B cell (primary cell): ENCODE measurements at places on chromosomes 4 and X. TPM values are rescaled to one million over a fixed set of nuclear protein-coding genes. Genes with fewer than 3 reads are reported as not detected.

The JCHAIN gene
- polyA plus RNA-seq: 378 and 441 TPM in 2 replicates

The N4BP2 gene
- 2.4 and 4.2 TPM in 2 replicates for polyA plus RNA-seq

The PABPC1L2B gene
- polyA plus RNA-seq: not detected in 2 replicates

The SLC16A2 gene
- not detected in 2 replicates for polyA plus RNA-seq

The CACNA1F gene
- polyA plus RNA-seq: 9.3 and 9.5 TPM in 2 replicates

The WDR45 gene
- polyA plus RNA-seq: 153 and 238 TPM in 2 replicates

The DCAF16 gene
- 18.2 and 36.6 TPM in 2 replicates for polyA plus RNA-seq

The C4orf54 gene
- polyA plus RNA-seq: not detected in 2 replicates

The P2RY10 gene
- 81.7 and 91.0 TPM in 2 replicates for polyA plus RNA-seq

The IL1RAPL1 gene
- not detected in 2 replicates for polyA plus RNA-seq

The TMPRSS11E gene
- polyA plus RNA-seq: 0.06 TPM in 1 of 2 replicates, not detected in the other

The TASL gene
- 8.1 and 15.7 TPM in 2 replicates for polyA plus RNA-seq

The MGAT4D gene
- not detected in 2 replicates for polyA plus RNA-seq

The GLOD5 gene
- polyA plus RNA-seq: not detected in 2 replicates

The SPATA4 gene
- polyA plus RNA-seq: not detected in 2 replicates

The PPARGC1A gene
- not detected in 2 replicates for polyA plus RNA-seq

The GBA3 gene
- polyA plus RNA-seq: not detected in 2 replicates

The MED14 gene
- 26.4 and 33.1 TPM in 2 replicates for polyA plus RNA-seq

The FAM9B gene
- not detected in 2 replicates for polyA plus RNA-seq

The FABP2 gene
- not detected in 2 replicates for polyA plus RNA-seq

The XG gene
- 0.03 and 0.07 TPM in 2 replicates for polyA plus RNA-seq

The EREG gene
- polyA plus RNA-seq: 0.33 TPM in 2 replicates

The SMR3B gene
- not detected in 2 replicates for polyA plus RNA-seq

The OTC gene
- not detected in 2 replicates for polyA plus RNA-seq

The TMEM154 gene
- 18.1 and 20.1 TPM in 2 replicates for polyA plus RNA-seq

The TMPRSS11F gene
- not detected in 2 replicates for polyA plus RNA-seq

The TMEM271 gene
- not detected in 2 replicates for polyA plus RNA-seq

The F9 gene
- polyA plus RNA-seq: not detected in 2 replicates

The CXXC4 gene
- polyA plus RNA-seq: not detected in 2 replicates

The TRIM75 gene
- not detected in 2 replicates for polyA plus RNA-seq

The IL2RG gene
- 349 and 419 TPM in 2 replicates for polyA plus RNA-seq

The KCTD8 gene
- not detected in 2 replicates for polyA plus RNA-seq

The PPP3CA gene
- polyA plus RNA-seq: 14.3 and 20.6 TPM in 2 replicates

The TSPAN5 gene
- 2.5 and 2.6 TPM in 2 replicates for polyA plus RNA-seq

The WWC2 gene
- 0.04 and 0.07 TPM in 2 replicates for polyA plus RNA-seq

The NDST4 gene
- not detected in 2 replicates for polyA plus RNA-seq

The CTAG1B gene
- 0.09 TPM in 1 of 2 replicates, not detected in the other for polyA plus RNA-seq

The TMPRSS11B gene
- not detected in 2 replicates for polyA plus RNA-seq

The GABRB1 gene
- not detected in 2 replicates for polyA plus RNA-seq

The EFHC2 gene
- 0.12 and 0.16 TPM in 2 replicates for polyA plus RNA-seq
